Hepatocyte (in vitro differentiated cells): ENCODE measurements at places on chromosomes 12 and 14. TPM values are rescaled to one million over a fixed set of nuclear protein-coding genes. Genes with fewer than 3 reads are reported as not detected.

SIRT4 gene
- 3.9 and 7.7 TPM in 2 replicates for total RNA-seq

CLEC1B gene
- total RNA-seq, result 0.20 and 0.36 TPM in 2 replicates

EIF2S3B gene
- total RNA-seq, result 1.3 and 1.4 TPM in 2 replicates

HHIPL1 gene
- 0.64 and 0.83 TPM in 2 replicates for total RNA-seq

GRCh38 chr14:20757965-20758364, 10.2 kb upstream of the EDDM3B start:
- H3K4me3 ChIP-seq, result no peak overlapping the region
- H3K27ac ChIP-seq, result no peak overlapping the region
- H3K4me1 ChIP-seq, result no peaks in the 10 kb centered on the region
- no peaks in the 10 kb centered on the region for H3K36me3 ChIP-seq

DNA sequence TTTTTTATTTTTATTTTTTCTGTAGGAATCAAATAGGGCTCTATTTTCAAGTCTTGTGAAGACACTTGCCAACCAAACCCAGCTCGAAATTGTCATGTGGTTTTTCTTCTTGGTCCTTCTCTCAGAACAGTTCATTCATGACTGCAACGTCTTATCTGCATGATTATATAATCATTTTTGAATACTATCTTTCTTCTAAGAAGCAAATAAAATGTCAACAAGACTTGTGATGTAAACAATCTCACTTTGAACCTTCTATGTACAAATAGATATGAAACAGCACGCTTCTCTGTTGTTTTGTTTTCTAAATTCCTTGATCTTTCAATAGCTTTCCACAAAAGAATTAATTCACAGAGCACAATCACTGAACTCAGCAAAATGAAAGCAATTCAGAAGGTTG, 320.7 kb downstream of the SOX5 start:
- no peak for DNase-seq
- no peaks in the 10 kb centered on the region for H3K27me3 ChIP-seq
- no peaks in the 10 kb centered on the region for H3K4me1 ChIP-seq
- H3K36me3 ChIP-seq, result no peaks in the 10 kb centered on the region

DNA sequence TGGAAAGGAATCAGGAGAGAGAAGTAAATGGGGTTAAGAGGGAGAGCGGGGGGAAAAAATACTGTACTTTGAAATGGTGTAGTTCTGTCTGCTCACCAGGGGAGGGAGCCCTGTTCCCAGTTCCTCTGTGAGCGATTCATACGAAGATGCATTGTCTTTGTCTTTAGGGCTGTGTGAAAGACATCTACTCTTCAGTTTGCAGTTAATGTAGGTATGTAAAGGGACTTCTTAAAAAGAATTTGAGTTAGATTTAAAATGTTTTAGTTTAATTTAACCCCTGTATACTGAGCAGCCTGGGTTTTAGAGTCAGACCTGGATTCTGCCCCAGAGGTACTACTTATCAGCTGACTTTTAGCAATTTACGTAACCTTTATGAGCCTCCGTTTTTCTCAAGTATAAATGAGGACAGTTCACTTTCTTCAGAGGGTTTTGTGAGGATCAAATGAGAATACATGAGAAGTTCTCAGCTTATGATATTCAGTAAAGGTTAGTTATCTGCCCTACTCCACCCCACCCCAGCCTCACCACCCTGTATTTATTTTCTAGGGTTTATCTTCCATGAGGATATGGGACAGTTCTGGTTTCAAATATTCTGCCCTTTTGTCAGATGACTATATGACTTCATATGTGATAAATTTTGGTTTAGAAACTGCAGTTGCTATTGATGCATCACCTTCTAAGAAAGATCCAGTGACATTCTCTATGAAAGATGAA, 82.5 kb upstream of the EVL start:
- H3K4me1 ChIP-seq, result peaks cover 23% of the 10 kb centered on the region
- no peak overlapping the region for H3K4me3 ChIP-seq
- H3K27me3 ChIP-seq, result no peaks in the 10 kb centered on the region

DNA sequence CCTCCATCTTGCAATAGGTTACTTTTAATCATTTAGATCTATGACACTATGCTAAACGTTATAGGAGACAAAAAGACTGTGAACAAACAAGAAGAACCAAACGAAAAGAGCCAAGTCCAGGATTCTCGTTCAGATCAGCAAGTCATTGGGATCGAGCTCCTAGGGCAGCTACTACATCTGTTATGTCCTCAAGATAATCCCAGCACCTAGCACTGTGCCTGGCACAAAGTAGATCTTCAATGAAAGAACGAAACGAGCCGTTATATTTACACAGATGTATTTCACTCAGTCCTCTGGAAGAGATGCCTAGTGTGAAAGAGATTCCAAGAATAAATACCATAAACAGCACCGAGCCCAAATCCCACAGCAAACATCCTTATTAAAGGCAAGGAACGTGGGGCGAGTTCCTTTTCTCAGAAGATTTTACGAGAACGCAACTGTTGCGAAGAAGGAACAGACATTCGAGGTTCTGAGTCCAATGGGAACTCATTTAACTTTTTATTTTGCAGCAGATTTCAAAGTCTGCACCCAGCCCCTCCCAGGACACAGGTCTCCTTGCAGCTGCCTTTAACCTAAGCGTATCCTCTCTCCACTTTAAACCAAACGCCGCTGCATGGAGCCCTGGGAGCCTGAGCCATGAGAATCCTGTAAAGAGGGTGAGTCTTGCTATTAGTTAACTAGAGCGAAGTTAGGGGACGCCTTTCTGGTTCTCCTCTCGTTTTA, 544 bp upstream of the TDP1 start:
- H3K4me1 ChIP-seq, result peaks cover 12% of the 10 kb centered on the region
- no peaks in the 10 kb centered on the region for H3K36me3 ChIP-seq
- peak; percentile 31 for DNase-seq
- H3K27ac ChIP-seq, result peak overlapping the region; percentile 62

DNA sequence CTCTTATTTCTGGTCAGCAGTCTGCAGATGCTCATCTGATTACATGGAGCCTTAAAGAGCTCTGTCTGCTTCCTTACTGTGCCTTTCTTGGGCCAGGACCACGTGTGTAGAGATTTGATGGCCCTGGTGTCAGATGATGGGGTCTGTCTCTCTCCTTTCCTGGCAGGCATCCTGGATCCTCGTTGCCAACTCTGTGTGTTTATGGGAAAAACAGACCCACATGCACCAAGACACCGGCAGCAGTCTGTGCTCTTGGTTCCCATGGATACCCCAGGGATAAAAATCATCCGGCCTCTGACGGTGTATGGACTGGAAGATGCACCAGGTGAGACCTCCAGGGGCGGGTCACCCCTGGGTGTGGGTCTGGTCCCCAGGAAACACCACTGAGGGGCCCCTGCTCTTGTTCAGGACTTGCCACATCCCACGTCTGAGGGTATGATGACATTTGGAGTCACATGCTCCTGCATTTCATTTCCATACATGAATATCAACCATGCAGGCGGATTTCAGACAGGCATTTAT, 18.5 kb upstream of the ALDH2 start:
- no peaks in the 10 kb centered on the region for H3K27me3 ChIP-seq
- H3K4me3 ChIP-seq, result no peak overlapping the region
- H3K27ac ChIP-seq, result no peak overlapping the region
- no peaks in the 10 kb centered on the region for H3K36me3 ChIP-seq

- H3K36me3 ChIP-seq, result no peaks in the 10 kb centered on the region
- DNase-seq, result no peak
- H3K27ac ChIP-seq, result no peak overlapping the region
- no peaks in the 10 kb centered on the region for H3K4me1 ChIP-seq
These were observed 591.2 kb downstream of the VRK1 start for GRCh38 chr14:97388408-97388807.

GRCh38 chr14:59831121-59831730, 39.4 kb downstream of the RTN1 start:
- H3K4me3 ChIP-seq, result no peak overlapping the region
- H3K36me3 ChIP-seq, result no peaks in the 10 kb centered on the region
- no peaks in the 10 kb centered on the region for H3K27me3 ChIP-seq
- no peak for DNase-seq
- no peak overlapping the region for H3K27ac ChIP-seq

DNA sequence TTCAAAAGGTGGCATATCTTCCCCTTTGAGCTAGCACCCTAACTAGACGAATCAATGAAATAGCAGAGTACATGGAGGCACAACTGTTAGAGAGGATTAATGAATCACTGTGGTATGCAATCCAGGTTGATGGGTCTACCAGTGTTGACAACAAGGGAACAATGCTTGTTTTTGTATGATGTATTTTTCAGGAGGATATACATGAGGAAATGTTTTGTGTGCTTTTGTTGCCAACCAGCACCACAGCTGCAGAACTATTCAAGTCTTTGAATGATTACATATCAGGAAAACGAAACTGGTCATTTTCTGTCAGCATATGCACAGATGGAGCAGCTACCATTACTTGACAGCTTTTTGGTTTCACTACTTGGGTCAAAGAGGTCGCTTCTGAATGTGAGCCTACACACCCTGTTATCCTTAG, 142.6 kb downstream of the GPHN start:
- H3K4me3 ChIP-seq, result no peak overlapping the region
- H3K4me1 ChIP-seq, result no peaks in the 10 kb centered on the region
- H3K36me3 ChIP-seq, result no peaks in the 10 kb centered on the region
- H3K27me3 ChIP-seq, result no peaks in the 10 kb centered on the region
- no peak for DNase-seq

DNA sequence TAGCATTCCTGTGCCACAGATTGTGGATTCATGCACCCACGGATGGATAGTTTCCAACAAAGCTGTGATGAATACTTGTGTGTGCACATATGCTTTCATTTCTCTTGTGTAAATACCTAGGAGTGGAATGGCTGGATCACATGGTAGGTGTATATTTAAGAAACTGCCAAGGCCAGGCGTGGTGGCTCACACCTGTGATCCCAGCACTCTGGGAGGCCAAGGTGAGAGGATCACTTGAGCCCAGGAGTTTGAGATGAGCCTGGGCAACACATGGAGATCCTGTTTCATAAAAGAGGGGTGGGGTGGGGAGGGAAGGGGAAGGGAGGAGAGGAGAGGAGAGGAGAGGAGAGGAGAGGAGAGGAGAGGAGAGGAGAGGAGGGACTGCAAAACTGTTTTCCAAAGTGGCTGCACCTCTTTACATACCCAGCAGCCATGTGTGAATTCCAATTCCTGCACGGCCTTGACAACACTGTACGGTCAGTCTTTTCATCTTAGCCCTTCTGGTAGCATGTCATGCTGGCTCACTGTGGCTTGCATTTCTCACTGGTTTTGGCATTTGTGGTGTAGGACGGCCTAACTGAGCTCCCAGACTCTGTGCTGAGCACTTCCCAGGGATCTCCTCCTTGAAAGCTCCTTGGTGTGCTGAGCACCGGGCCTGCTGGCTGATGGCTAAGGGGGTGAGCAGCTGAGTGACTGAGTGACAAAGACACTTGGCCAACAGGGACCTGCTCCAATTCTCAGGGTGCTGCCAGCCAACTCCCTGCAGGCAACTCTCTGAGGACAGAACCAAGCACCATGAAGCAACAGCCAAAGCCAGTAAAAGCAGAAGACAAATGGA, 27.9 kb downstream of the SYNE3 start:
- H3K27ac ChIP-seq, result no peak overlapping the region
- no peak for DNase-seq
- peaks cover 16% of the 10 kb centered on the region for H3K4me1 ChIP-seq

DNA sequence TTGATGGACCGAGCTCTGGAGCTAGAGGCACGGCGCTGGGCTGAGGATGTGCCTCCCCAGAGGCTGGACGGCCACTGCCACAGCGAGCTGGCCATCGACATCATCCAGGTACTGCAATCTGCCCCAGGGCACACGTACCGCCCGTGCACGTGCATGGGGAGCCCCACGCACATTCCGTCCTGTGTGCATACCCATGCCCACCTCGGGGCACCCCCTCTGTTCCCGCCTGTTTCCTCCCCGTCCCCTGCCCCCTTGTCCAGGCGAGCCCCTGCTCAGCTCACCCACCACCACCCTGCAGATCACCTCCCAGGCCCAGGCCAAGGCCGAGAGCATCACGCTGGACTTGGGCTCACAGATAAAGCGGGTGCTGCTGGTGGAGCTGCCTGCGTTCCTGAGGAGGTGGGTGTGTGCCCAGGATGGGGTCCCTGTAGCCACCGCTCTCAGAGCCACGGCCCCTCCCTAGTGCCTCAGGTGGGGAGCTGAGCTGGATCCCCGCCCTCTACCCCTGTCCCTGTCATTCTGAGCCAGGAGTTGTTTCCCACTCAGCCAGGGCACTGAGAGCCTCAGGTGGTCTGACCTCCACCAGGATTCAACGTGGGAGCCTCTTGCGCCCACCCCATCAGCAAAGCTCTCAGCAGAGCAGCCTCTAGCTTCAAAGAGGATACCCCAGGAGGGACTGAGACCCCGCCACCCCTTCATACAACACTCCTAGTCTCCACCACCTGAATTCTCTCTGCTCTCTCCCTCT, 6.9 kb downstream of the TNFAIP2 start:
- no peaks in the 10 kb centered on the region for H3K36me3 ChIP-seq
- H3K27ac ChIP-seq, result peak overlapping the region; percentile 58
- DNase-seq, result no peak
- H3K4me1 ChIP-seq, result peaks cover 19% of the 10 kb centered on the region

DNA sequence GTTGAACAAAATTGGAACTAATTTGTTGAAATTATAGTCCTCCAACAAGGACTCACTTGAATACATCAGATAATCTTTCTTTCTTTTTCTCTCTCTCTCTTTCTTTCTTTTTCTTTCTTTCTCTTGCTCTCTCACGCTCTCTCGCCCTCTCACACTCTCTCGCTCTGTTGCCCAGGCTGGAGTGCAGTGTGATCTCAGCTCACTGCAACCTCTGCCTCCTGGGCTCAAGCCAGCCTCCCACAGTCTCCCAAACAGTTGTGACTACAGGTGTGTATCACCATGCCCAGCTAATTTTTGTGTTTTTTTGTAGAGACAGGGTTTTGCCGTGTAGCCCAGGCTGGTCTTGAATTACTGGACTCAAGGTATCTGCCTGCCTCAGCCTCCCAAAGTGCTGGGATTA, 22.8 kb downstream of the WDR20 start:
- H3K27me3 ChIP-seq, result no peaks in the 10 kb centered on the region
- no peak for DNase-seq
- no peaks in the 10 kb centered on the region for H3K4me1 ChIP-seq
- H3K36me3 ChIP-seq, result no peaks in the 10 kb centered on the region

DNA sequence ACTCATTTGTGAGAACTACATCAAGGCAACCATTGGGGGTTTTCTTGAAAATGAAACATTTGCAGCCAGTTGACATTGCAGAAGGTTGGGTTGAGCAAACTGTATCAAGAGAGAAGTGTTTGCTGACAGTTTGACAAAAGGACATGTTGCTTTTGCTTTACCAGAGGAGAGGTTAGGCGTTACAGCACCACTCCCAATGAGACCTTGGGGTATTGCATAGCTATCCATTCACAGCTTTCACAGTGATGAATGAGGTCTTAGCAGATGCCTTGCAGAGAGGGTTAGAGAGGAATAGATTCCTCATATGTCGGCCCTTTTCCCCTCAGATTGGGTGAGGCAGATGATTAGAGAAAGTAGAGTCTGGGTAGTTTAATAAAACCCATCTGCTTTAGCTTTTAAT, 988.9 kb upstream of the FLRT2 start:
- H3K4me1 ChIP-seq, result no peaks in the 10 kb centered on the region
